CD14-positive monocyte (primary cell): ENCODE measurements at places on chromosomes 3 and 15. TPM values are rescaled to one million over a fixed set of nuclear protein-coding genes. Genes with fewer than 3 reads are reported as not detected.

- no peak for DNase-seq
Measured at GRCh38 chr3:168186293-168186983, 90.7 kb upstream of the GOLIM4 start.

DNA sequence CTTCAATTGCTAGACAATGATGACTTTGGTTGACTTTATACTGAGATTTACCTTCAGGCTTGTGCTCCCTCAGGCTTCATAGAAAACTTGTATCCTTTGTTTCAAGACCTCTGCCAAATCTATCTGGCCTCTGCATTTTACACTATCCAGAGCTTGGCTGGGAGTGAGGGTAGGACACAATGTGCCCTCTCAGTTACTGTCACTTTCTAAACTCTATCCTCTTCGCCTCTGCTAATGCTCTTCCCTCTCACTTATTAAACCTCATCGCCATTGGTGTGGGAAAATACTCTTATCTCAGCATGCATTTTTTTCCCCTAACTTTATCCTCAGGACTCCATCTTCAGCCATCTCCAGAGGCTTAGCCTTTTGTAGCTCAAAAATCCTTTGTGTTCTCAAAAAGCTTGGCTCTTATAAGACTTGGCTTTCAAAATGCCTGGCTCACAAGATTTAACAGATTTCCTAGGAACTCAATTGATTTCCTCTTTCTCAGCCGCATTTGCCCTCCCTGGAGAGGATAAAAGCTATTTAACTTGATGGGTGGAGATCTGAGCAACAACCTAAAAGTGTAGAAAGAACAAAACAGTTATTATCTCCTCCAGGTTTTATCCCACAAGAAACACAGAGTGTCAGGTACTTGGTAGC, 28.3 kb downstream of the SUCNR1 start:
- DNase-seq = no peak

DNA sequence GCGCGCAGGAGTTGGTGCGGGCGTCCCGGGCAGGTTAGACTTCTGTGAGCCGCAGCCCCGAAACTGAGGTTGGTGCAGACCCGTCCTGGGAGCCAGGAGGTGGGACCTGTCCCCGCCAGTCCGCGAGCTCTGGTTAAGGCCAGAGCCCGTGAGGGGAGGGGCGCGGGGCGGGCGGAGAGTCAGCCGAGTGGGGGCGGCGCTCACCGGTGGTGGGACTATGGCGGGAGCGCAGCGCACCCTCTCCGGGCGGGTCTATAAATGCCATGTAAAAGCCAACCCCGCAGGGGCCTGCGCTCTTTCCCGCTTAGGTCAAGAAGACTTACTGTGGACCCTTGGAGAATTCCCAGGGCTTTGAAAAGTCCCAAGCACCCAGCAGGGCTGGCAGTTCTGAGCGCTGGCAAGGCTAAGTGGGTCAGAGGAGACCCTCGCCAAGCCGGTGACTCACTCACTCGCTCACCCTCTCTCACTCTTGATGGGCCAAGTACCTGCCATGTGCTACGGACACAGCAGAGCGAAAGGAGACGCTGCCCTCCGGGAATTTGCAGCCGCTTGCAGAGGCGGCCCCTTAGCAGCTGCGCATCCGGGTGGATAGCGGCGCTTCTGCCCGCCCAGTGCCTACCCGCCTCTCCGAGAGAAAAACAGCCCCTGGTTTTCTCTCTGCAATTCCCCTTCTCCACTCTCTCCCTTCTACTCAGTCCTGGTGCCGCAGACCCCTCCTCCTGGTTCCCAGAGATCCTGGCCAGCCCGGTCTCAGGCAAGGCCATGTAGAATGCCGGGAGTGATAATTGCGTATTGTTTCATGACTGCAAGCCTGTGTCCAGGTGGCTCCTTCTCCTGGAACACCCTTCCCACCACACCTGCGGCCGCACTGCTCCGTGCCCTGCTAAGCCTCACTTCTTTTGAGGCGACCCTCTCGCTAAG, at the start of gene ALDH1L1:
Gene ALDH1L1, minus strand, starts transcription at position 110 of the 921 bp plus-strand sequence. CDS start 19,607 bp downstream, outside the sequence.
- DNase-seq = no peak

DNA sequence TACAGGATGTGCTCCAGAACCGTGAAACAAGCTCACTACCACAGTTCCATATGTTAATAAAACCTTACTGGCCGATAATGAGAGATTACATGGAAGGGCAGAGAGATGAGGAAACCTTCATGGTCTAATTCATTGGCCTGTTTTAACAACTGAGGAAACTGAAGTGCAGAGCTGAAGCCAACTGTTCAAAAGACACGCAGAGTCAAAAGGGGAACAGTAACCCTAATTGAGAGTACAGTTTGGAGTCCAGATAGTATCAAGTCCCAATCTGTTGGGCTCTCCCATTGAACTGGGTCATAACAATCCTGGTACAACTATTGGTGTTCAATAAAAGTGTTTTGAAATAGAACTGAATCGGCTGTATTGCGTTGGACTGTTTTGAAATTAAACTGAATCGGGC, 69.6 kb downstream of the SLC12A8 start:
- no peak for DNase-seq

GRCh38 chr3:152213203-152213602, 55.5 kb upstream of the MBNL1 start:
- DNase-seq = no peak

- no peak for DNase-seq
Measured at GRCh38 chr3:63051920-63052319, 176.7 kb upstream of the CADPS start.

DNA sequence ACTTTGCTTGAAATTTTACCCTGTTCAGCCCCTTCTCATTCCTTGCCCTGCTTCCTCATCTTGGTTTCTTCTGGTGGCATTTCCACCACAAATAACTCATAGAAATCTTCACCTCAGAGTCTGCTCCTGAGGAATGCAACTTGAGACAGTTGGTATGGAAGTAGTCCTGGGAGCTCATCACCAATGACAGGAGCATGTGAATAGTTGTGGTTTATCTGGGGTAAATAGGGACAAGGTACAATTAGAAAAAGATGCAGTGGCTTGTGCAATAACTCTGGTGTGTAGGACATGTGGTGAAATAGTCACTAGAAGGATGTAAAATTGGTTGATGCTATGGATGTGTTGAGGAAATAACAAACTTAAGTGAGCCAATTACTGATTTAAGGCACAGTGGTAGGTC, 72.7 kb upstream of the CHRNA7 start:
- DNase-seq = no peak

DNA sequence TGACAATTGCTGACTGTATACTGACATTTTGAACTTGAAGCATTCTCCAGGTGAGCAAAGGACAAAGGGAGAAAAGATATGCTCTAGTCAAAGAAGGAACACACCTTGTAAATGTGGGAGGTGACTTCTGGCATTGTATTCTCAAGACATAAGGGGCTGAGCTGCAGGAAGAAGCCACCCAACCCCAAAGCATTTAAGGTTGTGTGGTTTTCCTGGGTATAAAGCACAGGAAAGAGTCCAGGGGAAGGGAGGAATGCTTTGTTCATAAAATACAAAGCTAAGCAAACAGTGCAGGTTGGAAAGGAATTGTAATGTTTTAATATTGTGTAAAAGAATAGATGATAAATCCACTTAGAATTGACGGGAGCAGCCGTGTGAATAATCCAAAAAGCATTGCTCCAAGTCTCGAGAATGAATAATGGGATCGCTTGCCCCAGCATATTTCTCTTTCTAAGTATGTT, 102.4 kb upstream of the LRIG1 start:
- DNase-seq = no peak

The FXR1 gene
- polyA plus RNA-seq = 29.3 and 58.6 TPM in 2 replicates

The FBXO40 gene
- not detected for polyA plus RNA-seq

The POPDC2 gene
- 0.63 TPM for polyA plus RNA-seq
